KG1 (cell line): ENCODE measurements at places on chromosomes 6 and 20.

DNA sequence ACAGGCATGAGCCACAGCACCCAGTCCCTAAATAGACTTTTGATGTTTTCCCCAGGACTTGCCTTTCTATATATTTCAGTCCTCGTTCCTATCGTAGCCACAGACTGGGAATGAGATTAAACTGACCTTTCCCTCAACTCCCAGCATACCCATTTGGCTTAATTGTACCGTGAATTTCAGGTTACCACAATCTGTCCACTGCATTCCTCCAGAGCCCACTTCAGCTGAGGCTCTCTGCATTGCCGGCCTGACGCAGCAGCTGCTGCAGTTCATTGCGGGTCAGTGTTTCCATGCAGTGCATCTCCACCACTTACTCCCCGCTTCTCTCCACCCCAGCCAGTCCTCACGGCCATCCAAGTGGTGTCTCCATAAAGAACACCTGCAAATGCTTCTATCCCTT, 103.1 kb upstream of the RIN2 start:
- no peak for DNase-seq

DNA sequence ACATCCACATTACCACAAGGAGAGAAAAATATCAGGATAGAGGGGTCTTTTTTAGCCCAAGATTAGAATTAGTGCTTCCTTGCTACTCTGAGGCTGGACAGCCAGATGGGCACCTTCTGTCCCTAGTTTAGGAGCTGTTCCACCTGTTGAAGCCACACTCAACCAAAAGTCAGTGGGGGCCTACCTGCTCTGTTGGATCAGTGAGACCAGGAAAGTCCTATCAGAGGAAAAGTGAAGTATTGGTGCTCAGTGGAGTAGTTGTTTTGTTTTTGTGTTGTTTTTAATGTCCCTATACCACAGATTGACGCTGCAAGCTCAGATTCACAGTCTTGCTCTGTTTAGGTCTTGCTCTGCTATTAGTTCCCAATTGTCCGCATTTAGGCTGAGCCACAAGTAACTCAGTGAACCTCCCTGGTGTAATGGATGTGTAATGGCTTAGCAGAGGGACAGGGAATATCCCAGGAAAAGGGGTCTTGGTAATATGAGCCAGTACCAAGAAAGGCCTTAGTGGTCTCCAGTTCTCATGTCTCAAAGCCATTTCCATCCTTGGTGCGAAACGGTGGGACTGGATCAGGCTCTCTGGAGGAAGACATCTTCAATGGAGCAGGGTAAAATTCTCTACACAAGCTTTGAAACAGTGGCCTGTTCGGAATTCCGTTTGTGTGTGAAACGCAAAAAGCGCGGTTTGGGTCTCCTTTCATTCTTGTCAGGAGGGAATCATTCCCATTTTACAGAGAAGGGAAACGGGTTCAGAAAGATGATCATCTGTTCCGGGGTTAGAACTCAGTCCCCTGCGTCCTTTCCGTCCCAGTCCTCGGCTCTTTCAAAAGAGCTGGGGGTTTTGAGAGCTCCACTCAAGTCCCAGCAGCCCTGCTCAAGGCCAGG, 631 bp upstream of the PABPC1L start:
- peak; percentile 64 for DNase-seq

- no peak for DNase-seq
Measured at GRCh38 chr6:22164236-22164635, 132.6 kb downstream of the PRL start.

- no peak for DNase-seq
Measured at GRCh38 chr6:37442416-37443215, 9.6 kb downstream of the CMTR1 start.

- no peak for DNase-seq
Measured at GRCh38 chr6:132728616-132729015, 14.8 kb upstream of the VNN1 start.
